ENCODE measurements at places on chromosomes 7 and 10.

- DNase-seq: peak; percentile 20
Measured at GRCh38 chr10:71805776-71806703, 32.7 kb upstream of the VSIR start.

- DNase-seq: no peak
Measured at GRCh38 chr10:102738692-102739121, 5.0 kb upstream of the WBP1L start.

- DNase-seq: no peak
Measured at GRCh38 chr10:129341087-129341486, 126.0 kb upstream of the MGMT start.

DNA sequence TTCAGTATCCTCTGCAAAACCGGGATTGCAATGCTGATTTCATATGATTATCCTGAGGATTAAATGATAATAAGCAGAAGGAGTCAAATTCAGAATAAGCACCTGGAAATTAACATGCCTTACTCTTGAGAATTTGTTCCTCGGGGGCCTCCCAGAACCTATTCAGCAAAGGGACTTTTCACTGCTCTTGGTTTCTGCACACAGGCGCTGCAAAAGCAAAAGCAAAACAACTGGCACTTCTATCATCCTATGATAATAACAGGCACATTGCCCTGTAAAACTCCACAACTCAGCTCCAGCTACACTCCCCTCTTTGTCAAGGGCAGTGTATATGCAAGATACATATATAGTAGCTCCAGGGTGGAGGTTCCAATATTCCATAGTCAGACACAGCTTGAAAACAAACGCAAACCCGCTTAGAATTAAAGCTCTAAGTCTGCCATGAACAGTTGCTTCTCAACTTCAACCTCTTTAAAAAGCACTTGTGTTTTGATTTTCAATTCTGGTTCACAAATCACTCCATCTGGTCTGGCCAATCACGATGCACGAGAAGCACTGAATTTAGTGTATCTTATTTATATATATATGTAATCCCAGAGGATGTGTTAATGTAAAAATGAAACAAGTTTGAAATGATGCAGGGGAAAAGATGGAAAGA, 119.9 kb upstream of the PTER start:
- DNase-seq: no peak

DNA sequence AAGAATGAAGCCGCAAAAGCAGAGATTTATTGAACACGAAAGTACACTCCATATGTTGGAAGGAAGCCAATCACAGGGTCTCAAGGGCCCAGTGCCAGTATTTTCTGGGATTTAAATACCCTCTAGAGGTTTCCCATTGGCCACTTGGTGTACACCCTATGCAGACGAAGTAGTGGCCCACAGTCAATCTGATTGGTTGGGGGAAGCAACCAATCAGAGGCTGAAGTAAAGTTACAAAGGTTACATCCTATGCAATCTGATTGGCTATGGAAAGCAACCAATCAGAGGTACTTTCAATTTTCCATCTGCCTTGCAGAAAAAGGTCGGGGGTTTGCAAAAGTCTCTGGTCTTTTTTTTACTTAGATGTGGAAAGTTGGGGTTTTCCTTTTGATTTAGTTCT, 481.3 kb upstream of the NRP1 start:
- DNase-seq: no peak

DNA sequence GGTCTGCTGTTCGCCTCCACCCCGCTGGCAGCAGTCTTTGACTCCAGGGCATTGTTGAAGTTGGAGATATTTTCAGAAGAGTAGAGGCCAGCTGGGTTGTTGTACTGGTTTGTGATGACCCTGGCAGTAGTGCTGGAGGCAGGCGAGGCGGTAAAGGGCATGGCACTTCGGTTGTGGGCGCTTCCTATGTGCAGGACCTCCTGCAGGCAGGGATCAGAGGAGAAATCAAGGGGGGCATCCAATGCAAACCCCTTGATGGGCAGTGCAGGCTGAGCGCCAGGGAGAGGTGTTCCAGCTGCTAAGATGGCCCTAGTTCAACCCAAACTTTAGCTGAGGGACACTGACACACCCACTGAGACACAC, 27.0 kb downstream of the PDLIM1 start:
- no peak for DNase-seq

GRCh38 chr10:31762316-31762715, 166.3 kb downstream of the ARHGAP12 start:
- DNase-seq: no peak

DNA sequence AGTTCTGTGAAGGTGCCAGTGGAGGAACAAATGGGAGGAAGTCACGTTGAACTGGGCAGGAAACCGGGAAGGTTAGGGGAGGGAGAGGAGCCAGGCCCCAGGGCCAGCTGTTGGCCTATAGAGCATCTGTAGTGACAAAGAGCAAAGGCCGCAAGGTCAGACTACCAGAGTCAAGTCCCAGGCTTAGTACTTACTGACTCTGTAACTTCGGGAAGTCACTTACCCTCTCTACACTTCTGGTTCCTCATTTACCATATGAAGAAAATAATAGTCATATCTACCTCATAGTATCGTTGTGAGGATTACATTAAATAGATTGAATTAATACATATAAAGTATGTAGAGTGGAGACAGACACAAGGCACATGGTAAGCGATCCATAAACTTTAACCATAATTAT, 101.8 kb upstream of the FZD1 start:
- no peak for DNase-seq

DNA sequence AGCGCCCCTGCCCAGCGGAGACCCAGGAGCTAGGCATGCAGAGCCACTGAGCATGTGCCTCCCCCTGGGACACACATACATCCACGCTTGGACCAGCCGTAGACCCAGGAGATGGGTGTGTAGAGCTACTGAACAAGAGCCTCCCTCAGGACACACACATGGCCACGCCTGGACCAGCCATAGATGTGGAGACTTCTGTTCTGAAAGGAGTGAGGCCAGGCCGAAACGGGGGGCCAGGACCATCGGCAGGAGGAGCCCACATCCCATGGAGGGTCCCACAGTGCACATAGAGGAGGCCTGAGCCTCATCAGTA, 340.4 kb downstream of the TCERG1L start:
- no peak for DNase-seq

DNA sequence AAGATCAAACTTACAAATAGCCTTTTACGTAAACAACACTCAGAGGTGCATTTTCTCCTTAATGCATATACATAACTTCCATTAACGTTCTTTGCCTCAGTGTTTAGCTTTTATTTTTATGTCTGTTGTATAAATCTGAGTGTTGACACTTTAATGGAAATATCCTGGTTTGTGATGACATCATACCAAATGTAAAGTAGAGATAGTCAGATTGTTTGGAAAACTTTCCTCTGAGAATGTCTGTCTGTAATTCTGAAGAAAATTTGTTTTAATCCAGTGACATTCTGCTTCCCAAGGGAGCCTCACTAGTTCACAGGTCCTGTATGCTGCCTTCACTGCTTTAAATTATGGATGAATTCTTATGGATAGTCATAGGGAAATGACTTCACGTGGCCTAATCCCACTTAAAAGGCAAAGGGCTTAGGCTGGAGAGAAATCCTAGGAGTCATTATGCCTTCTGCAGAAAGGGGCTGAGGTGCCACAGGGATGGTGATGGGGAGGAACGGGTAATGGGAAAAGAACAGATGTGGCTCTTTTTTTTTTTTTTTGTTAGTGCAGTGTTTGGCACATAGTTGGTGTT, 93.2 kb downstream of the DNAJB9 start:
- DNase-seq: no peak

GRCh38 chr7:81611040-81611439, 158.8 kb downstream of the HGF start:
- no peak for DNase-seq
